CD4-positive, alpha-beta T cell (primary cell): ENCODE measurements at places on chromosomes 2 and 18. TPM values are rescaled to one million over a fixed set of nuclear protein-coding genes. Genes with fewer than 3 reads are reported as not detected.

- peak within 1 kb of the TSS; percentile 97 for H3K27ac ChIP-seq
- H3K4me1 ChIP-seq, result peaks cover 29% of the 10 kb centered on the region
- no peaks in the 10 kb centered on the region for H3K36me3 ChIP-seq
Measured at GRCh38 chr2:202265467-202266277, at the start of gene NOP58. Gene NOP58 (plus strand): TSS chr2:202265763. CDS start chr2:202265942, 179 bp downstream.

Gene LINC00305
- not detected for total RNA-seq

Gene COMMD1
- total RNA-seq, result 11.5 TPM

Gene RTP5
- 0.30 TPM for total RNA-seq

- no peak overlapping the region for H3K27ac ChIP-seq
- peaks cover 6% of the 10 kb centered on the region for H3K4me1 ChIP-seq
Measured at GRCh38 chr2:8631465-8632005, 50.3 kb upstream of the ID2 start.

Gene MYL1
- total RNA-seq, result not detected

Gene PTPRM
- 21.9 TPM for total RNA-seq

GRCh38 chr2:61626827-61627226, 88.7 kb upstream of the XPO1 start:
- H3K27me3 ChIP-seq, result no peaks in the 10 kb centered on the region

DNA sequence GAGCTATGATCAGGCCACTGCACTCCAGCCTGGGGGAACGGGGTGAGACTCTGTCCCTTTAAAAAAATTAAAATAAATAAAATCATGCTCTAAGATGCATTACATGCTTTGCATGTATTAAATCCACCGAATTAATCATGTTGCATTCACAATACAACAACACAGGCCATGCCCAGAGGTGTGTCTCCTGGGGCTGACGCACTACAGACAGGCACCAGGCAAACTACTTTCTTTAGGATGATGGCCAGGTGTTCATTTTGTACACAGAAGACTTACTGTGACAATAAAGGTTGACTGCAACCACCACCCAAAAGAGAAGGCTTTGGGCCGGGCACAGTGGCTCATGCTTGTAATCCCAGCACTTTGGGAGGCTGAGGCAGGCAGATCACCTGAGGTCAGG, 226.8 kb upstream of the PXDN start:
- no peaks in the 10 kb centered on the region for H3K27me3 ChIP-seq
- no peaks in the 10 kb centered on the region for H3K4me1 ChIP-seq
- no peaks in the 10 kb centered on the region for H3K36me3 ChIP-seq
- H3K4me3 ChIP-seq, result no peak overlapping the region
- no peak for DNase-seq

DNA sequence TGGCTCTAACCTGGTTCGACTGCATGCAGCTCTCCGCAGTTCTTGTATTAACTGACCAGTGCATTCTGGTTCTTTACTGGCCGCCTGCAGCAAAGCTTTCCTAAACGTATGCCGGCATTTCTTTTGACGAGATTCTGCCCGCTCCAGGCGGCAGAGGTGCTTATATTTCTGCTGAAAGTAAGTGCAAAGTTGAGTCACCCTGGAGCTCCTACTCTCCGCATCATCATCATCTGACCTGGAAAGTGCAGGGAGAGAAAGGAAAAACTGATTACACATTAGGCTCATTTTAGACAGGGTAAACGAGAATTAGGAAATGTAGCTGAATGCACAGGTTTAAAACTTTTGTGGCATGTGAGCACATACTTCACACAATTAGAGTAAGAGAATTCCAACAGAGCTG, 57.9 kb downstream of the INO80D start:
- no peaks in the 10 kb centered on the region for H3K27me3 ChIP-seq
- no peak for DNase-seq
- H3K4me3 ChIP-seq, result no peak overlapping the region

Gene EN1
- total RNA-seq, result not detected

DNA sequence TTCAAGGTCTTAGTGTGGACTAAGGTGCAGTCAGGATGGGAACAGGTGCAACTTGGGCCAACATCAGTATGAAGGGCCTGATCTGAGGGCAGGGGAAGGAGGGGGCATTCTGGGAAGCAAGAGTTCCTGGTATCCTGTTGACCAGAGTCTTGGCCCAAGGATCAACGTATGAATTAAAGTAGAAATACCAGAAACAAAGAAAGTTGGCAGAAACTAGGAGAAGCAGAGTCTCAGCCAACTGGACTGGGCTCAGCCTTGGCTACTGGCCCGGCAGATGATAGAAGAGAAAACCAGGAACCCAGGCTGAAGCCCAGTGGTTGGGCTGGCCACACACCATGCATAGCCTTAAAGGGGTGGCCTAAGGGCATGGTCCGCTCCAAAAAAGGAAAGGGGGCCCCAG, 2.3 kb downstream of the CETN1 start:
- H3K27me3 ChIP-seq, result no peaks in the 10 kb centered on the region
- no peaks in the 10 kb centered on the region for H3K36me3 ChIP-seq
- no peak overlapping the region for H3K27ac ChIP-seq
- no peak overlapping the region for H3K4me3 ChIP-seq
- no peaks in the 10 kb centered on the region for H3K4me1 ChIP-seq
- no peak for DNase-seq

- H3K4me3 ChIP-seq, result peak overlapping the region; percentile 66
- no peak for DNase-seq
- peaks cover 43% of the 10 kb centered on the region for H3K4me1 ChIP-seq
- no peaks in the 10 kb centered on the region for H3K36me3 ChIP-seq
Measured at GRCh38 chr2:73112026-73112912, 479 bp downstream of the RAB11FIP5 start.

Gene UGT1A10
- total RNA-seq, result not detected

DNA sequence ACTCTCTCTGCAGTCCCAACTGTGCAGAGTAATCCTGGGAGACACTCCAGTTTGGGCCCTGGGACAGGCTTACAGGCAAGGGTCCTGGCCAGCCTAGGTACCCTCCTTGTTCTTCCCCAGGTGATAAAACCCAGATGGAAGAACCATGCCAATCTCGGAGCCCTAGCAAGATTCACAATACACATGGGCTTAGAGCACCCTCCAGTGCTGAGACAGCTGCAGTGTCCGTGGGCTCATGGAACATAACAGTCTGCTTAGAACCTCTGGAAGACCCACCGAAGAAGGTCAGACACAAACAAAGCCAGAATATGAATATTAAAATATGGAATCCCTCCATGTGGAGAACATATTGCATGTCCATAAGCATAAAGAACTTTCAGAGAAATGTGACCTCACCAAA, 568.1 kb downstream of the KCNJ3 start:
- no peak for DNase-seq
- no peak overlapping the region for H3K27ac ChIP-seq
- no peaks in the 10 kb centered on the region for H3K36me3 ChIP-seq

GRCh38 chr2:153871231-153872221, at the start of gene GALNT13:
Gene GALNT13 (plus strand): TSS chr2:153871922.
- no peak within 1 kb of the TSS for H3K27ac ChIP-seq
- DNase-seq, result no peak
- H3K27me3 ChIP-seq, result peaks cover 21% of the 10 kb centered on the region
